ENCODE measurements at places on chromosomes 5 and 9. TPM values are rescaled to one million over a fixed set of nuclear protein-coding genes. Genes with fewer than 3 reads are reported as not detected.

Gene KIF4B
- not detected for total RNA-seq

Gene AGXT2
- total RNA-seq, result not detected

Gene FPGS
- 101 TPM for total RNA-seq

Gene ECM2
- not detected for total RNA-seq

Gene RORB
- not detected for total RNA-seq

Gene POLK
- total RNA-seq, result 30.4 TPM

Gene PCDHB5
- total RNA-seq, result not detected

Gene CARTPT
- not detected for total RNA-seq

Gene GABRB2
- total RNA-seq, result not detected

Gene IFNB1
- not detected for total RNA-seq

DNA sequence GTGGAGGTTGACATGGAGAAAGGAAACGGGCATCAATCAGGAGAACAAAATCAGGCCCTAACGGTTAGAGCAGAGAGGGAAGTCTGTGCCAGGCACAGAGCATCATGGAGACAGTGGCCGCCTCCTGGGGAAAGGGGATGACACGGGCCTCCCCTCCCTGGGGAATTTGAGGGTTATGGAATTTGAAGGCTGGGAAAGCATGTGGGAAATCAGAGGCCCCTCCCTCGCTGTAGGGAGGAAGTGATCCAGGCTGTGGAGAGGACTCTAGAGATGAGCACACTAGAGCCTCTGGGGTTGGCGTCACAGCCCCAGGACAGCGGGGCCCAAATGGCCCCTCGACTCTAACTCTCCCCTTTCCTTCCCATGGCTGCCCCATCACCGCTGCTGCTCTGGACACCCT is 36.7 kb downstream of the PROP1 start:
- DNase-seq, result no peak

- DNase-seq, result no peak
These were observed 111.3 kb upstream of the FST start for GRCh38 chr5:53368966-53369605.

DNA sequence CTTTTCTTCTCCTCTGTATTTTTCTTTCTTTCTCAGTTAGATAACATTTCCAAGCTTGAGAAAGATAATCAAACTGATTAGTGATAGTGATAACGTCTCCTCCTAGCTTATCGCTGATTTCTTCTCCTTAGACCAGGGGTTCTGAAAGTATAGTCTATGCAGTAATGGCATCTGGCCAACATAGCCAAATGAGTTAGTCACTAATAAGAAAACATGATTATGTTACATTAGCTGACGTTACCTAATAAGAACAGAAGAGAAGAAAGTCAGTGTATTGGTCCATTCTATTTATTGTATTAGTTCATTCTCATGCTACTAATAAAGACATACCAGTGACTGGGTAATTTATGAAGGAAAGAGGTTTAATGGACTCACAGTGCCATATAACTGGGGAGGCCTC is 111.2 kb downstream of the STRBP start:
- DNase-seq, result no peak

DNA sequence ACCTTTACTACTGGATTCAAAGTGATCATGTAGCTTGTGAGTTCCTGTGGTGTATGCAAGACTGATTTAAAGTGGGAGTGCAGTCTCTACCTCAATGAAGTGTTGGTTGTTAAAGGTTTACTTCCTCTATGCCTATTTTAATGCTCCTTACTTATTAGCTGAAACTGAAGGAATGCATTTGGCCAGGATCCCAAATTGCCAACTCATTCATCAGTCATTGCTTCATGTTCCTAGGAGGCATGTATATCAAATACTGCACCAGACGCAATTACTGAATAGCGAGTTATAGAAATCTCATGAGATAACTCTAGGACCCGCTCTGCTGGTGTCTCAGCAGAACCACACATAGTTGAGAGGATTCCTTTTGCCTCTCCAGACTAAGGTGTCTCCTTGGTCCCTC is 143.0 kb upstream of the RPS23 start:
- no peak for DNase-seq

GRCh38 chr9:12554636-12555035 is 138.5 kb upstream of the TYRP1 start:
- no peak for DNase-seq

DNA sequence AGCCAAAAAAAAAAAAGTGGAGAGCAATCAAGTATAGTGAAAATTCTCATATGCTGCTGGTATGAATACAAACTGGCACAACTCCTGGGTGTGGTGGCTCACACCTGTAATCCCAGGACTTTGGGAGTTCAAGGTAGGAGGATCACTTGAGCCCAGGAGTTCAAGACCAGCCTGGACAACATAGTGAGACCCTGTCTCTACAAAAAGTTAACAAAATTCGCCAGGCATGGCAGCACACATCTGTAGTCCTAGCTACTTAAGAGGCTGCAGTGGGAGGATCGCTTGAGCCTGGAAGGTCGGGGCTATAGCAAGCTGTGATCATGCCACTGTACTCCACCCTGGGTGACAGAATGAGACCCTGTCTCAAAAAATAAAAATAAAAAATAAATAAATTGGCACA is 51.7 kb downstream of the FNIP1 start:
- DNase-seq, result no peak

- no peak for DNase-seq
These were observed 100.8 kb upstream of the PITX1 start for GRCh38 chr5:135134691-135135381.

GRCh38 chr9:2180704-2181103 is 165.6 kb downstream of the SMARCA2 start:
- no peak for DNase-seq

- DNase-seq, result no peak
These were observed 81.2 kb downstream of the ALDH1A1 start for GRCh38 chr9:72871685-72872084.

- DNase-seq, result no peak
These were observed 85.6 kb upstream of the CACNA1B start for GRCh38 chr9:137791947-137792346.

DNA sequence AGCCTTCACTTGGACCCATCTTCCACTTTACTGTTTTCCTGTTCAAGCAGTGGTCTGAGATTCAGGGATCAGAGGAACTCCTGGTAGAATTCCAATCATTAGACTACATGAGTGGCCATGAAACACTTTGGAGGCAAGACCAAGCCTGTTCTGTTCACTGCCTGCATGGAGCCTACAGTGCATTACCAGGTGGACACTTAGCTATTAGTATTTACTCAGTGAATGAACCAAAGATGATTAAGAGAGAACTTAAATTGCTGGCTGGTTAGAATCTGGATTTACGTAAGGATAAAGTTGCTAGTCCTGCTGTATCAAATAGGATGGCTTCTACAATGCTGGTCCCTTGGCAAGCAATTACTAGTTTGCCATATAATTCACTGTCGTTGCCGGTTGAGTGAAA is 245.5 kb downstream of the ARRDC3 start:
- no peak for DNase-seq

DNA sequence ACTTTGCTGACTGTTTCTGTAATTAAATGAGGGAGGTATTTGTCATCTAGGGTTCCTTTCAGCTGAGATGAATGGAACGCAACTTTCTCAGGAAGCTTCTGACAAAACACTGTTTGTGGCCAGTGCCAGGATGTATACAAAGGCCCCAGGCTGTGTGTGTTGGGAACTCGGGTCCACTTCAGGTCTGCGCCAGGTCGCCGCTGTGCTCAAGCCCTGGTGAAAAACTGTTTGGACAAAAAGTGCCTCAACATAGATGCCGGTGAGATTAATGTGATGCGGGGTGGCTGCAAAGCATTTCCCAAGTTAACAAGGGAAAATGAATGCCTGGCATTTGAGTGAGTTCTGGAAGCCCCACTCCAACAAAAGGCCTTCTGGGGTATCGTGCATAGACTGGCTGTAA is 156.4 kb downstream of the GABBR2 start:
- DNase-seq, result no peak

GRCh38 chr9:68898781-68899439 is 115.0 kb downstream of the PRKACG start:
- no peak for DNase-seq

- no peak for DNase-seq
These were observed 34.4 kb upstream of the ELL2 start for GRCh38 chr5:95995962-95996489.

DNA sequence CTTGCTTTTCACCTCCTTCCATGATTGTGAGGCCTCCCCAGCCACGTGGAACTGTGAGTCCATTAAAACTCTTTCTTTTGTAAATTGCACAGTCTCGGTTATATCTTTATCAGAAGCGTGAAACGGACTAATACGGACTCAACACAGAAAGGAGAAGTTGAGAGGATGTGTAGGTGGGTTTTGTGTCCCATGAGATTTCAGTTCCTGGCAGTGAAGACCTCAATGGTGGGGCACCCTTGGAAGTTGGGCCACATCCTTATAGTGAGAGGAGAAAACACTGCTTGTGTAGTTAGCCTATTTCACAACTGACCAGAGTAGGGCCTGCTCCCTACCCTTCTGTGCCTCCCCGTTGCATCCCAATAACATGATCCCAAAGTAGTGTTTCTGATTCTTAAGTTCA is 98.9 kb upstream of the TNC start:
- no peak for DNase-seq

DNA sequence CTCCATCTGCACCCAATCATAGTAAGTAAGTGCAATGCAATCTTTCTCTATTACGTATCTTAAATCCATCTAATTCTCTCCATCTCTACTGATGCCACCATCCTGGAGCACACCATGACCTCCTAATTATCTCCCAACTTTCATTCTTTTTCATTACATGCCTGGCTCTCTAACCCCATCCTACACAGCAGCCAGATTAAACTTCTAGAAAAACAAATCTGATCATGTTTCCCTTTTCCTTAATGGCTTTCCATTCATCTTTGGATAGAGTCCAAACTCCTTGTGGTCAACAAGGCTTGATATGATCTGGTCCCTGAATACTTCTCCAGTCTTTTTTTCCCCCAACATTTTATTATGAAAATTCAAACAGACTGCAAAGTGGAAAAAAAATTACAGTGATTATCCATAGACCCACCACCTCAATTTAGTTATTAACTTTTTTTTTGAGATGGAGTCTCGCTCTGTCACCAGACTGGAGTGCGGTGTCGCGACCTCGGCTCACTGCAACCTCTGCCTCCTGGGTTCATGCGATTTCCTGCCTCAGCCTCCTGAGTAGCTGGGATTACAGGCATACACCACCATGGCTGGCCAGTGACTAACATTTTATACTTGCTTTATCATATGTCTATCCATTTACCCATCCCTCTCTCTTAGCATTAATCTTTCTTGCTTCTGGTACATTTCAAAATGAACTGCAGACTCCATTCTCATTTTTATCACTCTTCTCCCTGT is 5.2 kb downstream of the PPP2R2B start:
- DNase-seq, result no peak

DNA sequence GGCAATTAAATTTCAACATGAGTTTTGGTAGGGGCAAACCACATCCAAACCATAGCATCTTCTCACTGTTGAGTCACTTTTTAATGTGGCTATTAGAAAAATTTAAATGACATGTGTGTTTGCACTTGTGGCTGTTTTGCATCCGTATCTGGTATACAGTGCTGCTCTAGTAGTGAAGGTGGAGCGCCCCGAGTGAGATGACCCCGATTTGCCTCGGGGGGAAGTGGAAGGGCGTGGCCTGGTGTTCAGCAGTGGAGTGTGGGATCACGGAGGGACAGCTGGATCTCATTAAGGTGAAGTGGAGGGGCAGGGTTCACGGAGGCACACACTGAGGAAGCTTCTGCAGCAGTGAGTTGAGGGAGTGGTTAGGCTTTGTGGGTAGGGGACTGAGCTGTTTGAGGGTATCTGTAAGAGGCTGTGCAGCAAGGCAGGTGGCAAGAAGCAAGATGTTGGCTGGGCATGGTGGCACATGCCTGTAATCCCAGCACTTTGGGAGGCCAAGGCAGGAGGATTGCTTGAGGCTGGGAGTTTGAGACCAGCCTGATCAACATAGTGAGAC is 6.2 kb upstream of the GMCL2 start:
- DNase-seq, result no peak

- no peak for DNase-seq
These were observed 46.4 kb upstream of the WWC1 start for GRCh38 chr5:168244838-168245559.

GRCh38 chr5:36323926-36324781 is 22.5 kb upstream of the RANBP3L start:
- no peak for DNase-seq

DNA sequence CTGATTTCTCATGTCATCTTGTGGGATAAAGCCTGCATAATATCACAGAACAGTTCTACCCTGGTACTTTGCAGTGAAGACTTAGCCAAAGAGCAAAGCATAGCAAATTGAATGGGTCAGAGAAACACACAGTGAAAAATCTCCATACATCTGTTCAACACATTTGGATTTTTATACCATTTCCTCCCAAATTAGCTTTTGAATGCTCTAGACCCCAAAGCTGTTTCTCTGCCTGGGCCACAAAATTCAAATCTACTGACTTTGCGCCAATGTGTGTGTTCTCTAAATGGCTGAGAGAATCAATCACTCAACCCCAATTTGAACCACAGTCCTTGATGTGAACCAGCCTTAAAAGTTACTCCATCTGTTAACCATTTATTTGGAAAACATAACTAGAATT is 236.9 kb upstream of the NFIL3 start:
- DNase-seq, result no peak

GRCh38 chr9:95954940-95955339 is 79.4 kb downstream of the ERCC6L2 start:
- DNase-seq, result no peak

DNA sequence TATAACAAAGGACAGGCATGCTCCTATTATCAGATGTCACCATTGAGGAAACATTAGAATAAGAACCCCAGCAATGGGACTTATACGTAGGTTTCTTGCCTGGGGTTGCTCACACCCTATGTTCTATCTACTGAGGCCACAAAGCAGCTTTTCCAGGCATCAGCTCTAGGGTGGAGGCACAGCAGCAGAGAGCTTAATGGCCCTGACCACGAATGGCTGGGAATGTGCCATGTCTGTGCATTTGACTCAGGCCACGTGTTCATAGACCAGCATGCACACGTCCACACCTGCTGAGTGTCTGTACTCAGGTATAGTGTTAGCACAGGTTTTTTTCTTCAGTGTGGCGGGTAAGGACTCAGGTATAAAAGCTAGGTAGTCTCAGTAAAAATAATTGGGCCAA is 129.4 kb downstream of the AOPEP start:
- no peak for DNase-seq

- no peak for DNase-seq
These were observed 122.9 kb downstream of the CAVIN4 start for GRCh38 chr9:100700689-100701318.

- DNase-seq, result no peak
These were observed 386.8 kb upstream of the PTPRD start for GRCh38 chr9:10999646-11000045.

Measured in CD4-positive, alpha-beta memory T cell (primary cell).